ENCODE measurements at places on chromosomes 6 and 20.

GRCh38 chr6:17987447-17987696 is at the start of gene KIF13A:
KIF13A (minus strand) TSS chr6:17987635; CDS start chr6:17987463, 172 bp downstream.
- no peak for DNase-seq

DNA sequence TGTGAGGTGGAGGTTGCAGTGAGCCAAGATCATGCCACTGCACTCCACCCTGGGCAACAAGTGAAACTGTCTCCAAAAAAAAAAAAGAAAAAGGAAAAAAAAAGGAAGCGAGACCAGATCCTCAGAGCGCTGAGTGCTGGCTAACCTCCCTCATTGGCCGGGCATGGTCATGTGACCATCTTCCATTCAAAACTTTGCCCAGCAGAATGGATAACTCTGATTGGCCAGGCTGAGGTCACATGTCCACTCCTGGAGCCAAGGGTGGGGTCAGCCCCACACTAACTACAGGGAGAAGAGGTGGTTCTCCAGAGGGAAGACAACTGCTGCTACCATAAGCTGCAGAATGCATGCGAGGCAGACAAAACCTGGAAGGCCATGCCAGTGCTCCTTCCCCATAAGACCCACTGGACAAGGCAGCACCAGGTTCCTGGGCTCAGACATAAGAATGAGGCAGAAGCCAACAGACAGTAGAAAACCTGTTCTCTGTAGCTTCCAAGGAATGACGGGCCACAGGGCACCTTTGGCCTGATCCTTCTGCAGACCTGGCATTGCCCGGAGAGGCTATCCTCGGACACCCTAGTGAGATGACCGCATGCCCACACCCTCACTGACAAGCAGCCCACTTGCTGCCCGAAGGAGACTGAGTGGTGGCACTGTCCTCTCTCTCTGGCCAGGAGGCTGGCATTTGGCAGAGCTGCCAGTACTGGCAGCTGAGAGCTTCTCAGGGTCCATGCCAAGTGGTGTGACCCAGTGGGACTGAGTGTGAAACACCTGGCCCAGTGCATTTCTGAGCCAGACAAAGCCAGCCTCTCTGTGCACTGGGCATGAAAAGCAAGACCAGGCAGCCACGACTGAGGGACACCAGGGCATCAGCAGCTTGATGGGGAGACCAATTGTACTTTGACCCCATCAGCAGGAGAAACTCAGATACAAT is 311.9 kb upstream of the SULF2 start:
- no peak for DNase-seq

DNA sequence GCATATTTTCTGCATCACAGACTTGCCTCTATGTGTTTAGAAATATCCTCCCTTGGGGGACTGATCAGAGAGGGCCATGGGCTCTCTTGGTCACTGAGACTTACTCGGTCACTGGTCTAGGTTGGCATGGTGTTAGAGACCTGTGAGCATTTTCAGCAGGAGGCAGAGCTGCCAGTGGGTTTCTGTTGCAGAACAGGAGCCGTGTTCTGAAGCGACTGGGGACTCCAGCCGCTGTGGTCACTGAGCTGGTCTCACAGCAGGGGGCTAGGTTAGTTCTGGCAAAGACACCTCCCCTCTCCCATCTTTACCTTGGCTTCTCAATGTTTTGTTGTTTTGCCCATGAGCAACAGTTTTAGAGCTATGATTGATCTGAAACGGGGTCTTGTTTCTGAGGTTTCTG is 8.7 kb downstream of the TMEM181 start:
- DNase-seq: no peak

DNA sequence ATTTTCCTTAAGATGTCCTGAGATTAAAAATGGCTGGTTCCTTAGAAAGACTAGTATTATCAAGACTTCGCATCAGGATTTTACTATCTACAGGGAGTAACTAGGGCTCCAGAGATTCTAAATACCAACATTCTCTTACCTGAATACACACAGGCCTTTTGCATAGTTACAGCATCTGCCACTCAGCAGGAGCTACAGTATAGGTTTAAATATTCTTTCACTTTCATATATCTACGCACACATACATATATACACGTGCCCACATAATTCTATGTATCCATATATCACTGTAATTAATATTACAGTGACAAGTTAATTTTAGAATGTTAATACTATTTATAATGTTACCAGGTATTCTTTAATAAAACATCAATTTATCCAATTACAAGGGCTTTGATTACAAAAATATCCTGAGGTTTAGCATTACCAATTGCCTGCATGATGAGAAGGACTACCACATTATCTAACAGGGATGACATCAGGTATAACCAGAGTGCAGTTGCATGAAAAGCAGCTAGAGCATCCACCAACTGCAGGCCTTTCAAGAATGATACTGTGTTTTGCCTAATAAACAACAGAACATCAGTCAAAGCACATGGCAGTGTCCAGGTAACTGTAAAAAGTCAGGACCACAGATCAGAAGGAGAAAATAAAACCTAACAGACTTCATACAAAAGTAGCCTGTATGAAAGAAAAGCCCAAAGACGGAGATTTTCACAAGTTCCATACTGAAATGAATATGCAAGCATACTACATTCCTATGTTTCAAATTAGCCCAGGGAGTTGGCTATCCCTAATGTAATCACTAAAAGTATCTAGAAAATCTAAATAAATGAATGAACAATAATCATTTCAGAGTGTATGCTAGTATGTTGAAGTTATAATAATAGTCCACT is 268.7 kb downstream of the PTPRK start:
- no peak for DNase-seq

DNA sequence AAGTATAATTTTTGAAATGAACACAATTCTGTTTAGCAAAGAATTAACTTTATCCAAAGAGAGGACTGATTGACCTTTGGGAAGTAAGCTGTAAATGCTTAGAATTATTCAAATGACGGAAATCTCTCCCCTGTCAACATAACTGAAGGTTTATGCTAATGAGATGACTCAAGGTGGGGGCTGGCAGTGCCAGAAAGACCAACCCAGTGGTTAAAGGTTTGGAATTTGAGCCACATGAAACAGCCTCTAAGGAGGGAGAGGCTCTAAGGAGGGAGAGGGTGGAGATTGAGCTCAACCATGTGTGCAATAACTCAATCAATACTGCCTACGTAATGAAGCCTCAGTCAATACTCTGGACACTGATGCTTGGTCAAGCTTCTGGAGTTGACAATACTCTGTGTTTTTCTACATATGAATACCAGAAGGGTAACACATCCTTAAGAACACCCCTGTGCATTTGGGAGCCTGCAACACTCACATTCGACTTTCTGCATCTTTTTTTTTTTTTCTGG is 123.4 kb upstream of the TENT5A start:
- no peak for DNase-seq

- DNase-seq: no peak
Measured at GRCh38 chr6:160337301-160337700, 10.9 kb upstream of the SLC22A3 start.

DNA sequence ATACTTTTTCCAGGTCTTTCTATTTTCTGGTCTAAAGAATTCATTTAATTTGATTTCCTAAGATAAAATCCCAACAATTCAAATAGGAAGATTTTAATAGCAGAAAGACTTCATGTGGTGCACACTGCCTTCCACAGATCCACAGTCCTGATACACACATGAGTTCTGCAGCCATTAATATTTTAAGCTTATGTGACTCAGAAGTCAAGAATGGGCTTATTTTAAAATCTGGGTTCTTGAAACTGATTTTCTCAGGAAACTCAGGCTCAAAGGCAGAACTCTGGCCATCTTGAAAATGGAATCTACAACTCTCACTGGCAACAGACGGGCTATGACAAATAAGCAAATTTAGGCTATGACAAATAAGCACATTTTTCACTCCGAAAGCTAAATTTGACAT is 88.2 kb downstream of the COL12A1 start:
- DNase-seq: no peak

- DNase-seq: no peak
Measured at GRCh38 chr20:62570897-62571668, 71.2 kb upstream of the SLCO4A1 start.

DNA sequence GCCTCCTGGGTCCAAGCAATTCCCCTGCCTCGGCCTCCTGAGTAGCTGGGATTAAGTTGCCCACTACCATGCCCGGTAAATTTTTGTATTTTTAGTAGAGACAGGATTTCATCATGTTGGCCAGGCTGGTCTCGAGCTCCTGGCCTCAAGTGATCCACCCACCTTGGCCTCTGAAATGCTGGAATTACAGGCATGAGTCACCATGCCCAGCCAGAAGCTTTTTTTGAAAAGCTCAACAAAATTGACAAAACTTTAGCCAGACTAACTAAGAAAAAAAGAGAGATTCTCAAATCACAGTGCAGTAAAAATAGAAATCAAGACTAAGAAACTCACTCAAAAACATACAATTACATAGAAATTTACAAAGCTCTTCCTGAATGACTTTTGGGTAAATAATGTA is 420.6 kb downstream of the COL12A1 start:
- DNase-seq: no peak

DNA sequence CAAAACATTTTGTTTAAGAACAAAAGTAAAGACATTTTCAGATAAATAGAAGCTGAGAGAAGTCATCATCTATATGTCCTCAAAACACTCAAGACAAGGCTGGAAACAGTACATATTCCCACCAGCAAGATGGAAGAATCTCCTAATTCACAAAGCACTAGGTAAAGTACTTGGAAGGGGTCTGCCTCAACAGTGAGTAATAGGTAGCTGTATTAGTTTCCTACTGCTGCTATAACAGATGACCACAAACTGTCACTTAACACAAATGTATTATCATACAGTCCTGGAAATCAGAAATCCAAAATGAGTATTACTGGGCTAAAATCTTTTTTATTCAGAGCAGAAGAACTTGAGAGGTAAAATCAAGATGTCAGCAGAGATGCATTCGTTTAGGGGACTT is 40.6 kb downstream of the ZKSCAN8 start:
- no peak for DNase-seq

DNA sequence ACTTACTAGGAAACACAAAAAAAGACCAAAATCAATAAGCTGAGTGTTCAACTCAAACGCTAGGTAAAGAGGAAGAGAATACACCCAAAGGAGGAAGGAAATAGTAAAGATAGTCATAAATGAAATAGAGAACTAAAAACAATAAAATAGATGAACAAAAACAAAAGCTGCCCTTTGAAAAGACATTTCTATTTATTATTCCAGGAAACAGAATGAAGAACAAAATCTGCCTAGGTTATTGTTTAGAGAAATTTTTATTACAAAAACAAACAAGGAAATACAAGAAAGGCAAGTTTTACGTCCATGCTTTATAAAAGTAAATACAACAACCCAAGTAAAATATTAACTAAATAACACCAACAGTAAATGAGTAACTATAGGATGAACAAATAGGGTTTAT is 20.1 kb downstream of the HLA-DMB start:
- DNase-seq: no peak

DNA sequence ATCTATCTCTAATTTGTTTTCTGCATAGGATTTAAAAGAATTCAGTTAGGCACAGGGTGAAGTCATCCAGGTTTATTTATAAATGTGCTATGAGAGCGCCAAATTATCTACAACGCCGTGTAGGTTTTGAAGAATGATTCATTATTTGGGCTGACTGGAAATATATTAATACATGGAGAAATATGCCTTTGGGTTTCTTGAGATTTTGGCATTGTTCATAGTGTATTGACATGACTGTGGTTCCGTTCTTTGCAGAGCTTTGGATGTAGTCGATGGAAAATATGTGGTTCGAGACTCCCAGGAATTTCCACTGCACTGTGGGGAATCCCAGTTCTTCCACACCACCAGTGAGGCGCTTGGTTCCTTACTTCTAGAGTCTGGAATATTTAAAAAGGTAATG is 90.9 kb downstream of the CRYBG1 start:
- no peak for DNase-seq

DNA sequence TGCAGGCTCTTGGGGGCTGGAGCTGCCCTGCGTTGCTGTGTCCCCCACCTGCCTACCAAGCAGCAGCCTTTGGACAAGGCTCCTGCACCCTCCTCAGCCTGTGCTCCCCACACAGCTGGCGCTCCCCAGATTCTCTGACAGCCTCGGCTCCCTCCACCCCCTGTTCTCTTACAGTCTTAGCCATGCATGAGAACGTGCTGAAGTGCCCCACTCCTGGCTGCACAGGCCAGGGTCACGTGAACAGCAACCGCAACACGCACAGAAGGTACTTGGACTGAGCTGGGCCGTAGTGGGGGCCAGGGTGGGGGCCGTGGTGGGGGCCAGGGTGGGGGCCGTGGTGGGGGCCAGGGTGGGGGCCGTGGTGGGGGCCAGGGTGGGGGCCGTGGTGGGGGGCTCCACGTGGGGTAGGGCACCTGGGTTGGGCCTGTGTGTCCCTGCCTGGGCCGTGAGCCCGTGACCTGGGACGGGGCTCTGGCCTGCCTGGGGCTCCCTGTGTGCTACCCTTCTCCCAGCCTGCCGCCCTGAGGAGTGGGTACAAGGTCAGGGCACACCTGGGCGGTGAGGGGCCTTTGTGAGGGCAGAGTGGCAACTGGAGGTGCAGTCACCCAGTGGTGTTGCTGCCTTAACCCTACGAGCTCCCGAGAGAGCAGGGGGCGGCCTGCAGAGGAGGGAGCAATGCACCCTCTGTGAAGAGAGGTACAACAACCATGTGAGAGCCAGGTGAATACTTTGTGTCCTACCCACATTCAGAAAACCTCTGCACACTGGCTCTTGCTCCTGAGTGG is 43.5 kb upstream of the PCMTD2 start:
- DNase-seq: no peak

DNA sequence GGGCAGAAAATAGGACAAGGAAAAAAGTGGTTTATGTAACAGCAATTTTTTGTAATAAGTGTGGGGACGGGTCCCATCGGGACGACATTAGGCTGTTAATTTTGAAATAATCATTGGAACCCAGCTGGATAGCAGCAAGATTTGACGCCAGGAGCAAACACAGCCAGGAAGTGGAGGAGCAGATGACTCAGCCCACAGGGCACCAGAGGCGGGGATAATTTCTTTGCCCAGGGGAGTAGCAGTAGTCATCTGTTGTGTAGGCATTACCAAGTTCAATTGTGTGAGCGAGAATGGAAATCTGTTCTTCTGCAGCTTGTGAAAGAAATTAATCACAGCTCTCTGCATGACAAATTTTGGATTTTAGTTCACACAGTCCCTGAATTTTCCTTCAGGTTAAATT is 22.6 kb upstream of the RIN2 start:
- peak; percentile 70 for DNase-seq

GRCh38 chr20:15674253-15675060 is 898.8 kb downstream of the KIF16B start:
- no peak for DNase-seq

DNA sequence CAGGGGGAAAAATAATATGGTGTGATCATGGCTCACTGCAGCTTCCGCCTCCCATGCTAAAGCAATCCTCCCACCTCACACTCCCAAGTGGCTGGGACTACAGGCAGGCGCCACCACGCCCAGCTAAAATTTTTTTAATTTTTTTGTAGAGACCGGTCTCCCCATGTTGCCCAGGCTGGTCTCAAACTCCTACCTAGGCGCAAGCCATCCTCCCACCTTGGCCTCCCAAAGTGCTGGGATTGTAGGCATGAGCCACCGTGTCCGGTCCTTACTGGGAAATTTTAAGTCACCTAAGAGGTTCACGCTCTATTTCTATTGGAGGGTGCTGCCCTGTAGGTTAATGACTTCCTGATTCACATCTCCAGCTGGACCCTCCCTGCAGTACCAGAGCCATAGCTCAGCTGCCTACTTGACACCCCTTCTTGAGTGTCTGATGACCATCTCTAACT is 626 bp upstream of the CDK5RAP1 start:
- peak; percentile 18 for DNase-seq
